CD4-positive, CD25-positive, alpha-beta regulatory T cell (primary cell): ENCODE measurements at places on chromosomes 6 and 20. TPM values are rescaled to one million over a fixed set of nuclear protein-coding genes. Genes with fewer than 3 reads are reported as not detected.

NKX2-4 gene
- not detected for polyA plus RNA-seq

KCNQ5 gene
- 2.5 TPM for polyA plus RNA-seq

SIRPD gene
- polyA plus RNA-seq: not detected

HEY2 gene
- polyA plus RNA-seq: 0.34 TPM

TRDN gene
- not detected for polyA plus RNA-seq

RIPOR3 gene
- 1.9 TPM for polyA plus RNA-seq

PTPRK gene
- polyA plus RNA-seq: 0.57 TPM

LINC00237 gene
- polyA plus RNA-seq: not detected

CLPSL2 gene
- not detected for polyA plus RNA-seq

TAP1 gene
- 430 TPM for polyA plus RNA-seq

FAM217A gene
- not detected for polyA plus RNA-seq

UBE2J1 gene
- polyA plus RNA-seq: 34.1 TPM

LY6G5C gene
- 19.9 TPM for polyA plus RNA-seq

APOM gene
- 2.5 TPM for polyA plus RNA-seq

DOK5 gene
- 0.36 TPM for polyA plus RNA-seq

DLL1 gene
- not detected for polyA plus RNA-seq

LY86 gene
- 0.31 TPM for polyA plus RNA-seq

COL9A3 gene
- not detected for polyA plus RNA-seq

HTR1E gene
- not detected for polyA plus RNA-seq

FAM83C gene
- polyA plus RNA-seq: not detected
